Suprapubic skin (tissue), 4 donors: ENCODE measurements at places on chromosomes 11 and 22. TPM values are rescaled to one million over a fixed set of nuclear protein-coding genes. Genes with fewer than 3 reads are reported as not detected.

- no peak overlapping the region for H3K4me3 ChIP-seq
- peak overlapping the region; percentile 89 for H3K27ac ChIP-seq
- no peak for DNase-seq
- peaks cover 54% of the 10 kb centered on the region for H3K36me3 ChIP-seq
Measured at GRCh38 chr11:120121336-120121735, 16.6 kb downstream of the TRIM29 start.

Gene EHF
- 99.2 TPM for total RNA-seq

DNA sequence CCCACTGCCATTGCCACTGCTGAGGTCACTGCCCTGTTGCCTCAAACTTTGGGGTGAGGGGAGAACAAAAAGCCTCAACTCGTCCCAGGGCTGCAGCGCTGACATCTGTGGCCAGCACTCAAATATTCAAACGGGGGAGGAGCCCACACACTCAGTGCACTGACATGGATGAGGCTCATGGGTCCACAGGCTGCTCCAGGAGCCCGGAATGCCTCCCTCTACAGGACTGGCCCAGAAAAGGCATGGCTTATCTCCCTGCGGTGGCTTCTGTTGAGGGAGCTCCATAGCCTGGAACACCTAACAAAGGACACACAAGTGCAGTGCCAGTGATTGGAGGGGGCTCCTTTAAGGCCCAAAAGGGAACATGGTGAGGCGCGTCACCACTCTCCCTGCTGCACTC lies 341.1 kb upstream of the LUZP2 start:
- no peak for DNase-seq
- no peaks in the 10 kb centered on the region for H3K4me1 ChIP-seq
- H3K27ac ChIP-seq, result no peak overlapping the region

Gene NCF4
- total RNA-seq, result 4.5 TPM

Gene OR2D2
- 0.76 TPM for total RNA-seq

GRCh38 chr22:37747715-37748100 lies 50.9 kb downstream of the TRIOBP start:
- peak overlapping the region; percentile 96 for H3K27ac ChIP-seq
- H3K27me3 ChIP-seq, result no peaks in the 10 kb centered on the region
- no peak for DNase-seq
- H3K4me3 ChIP-seq, result peak overlapping the region; percentile 91
- H3K4me1 ChIP-seq, result peaks cover 80% of the 10 kb centered on the region

GRCh38 chr11:32479291-32479690 lies 44.0 kb upstream of the WT1 start:
- no peak overlapping the region for H3K27ac ChIP-seq
- no peak for DNase-seq
- H3K4me1 ChIP-seq, result no peaks in the 10 kb centered on the region
- no peaks in the 10 kb centered on the region for H3K36me3 ChIP-seq
- H3K4me3 ChIP-seq, result no peak overlapping the region

- H3K27ac ChIP-seq, result no peak overlapping the region
- no peaks in the 10 kb centered on the region for H3K27me3 ChIP-seq
- no peak for DNase-seq
- H3K4me1 ChIP-seq, result peaks cover 68% of the 10 kb centered on the region
Measured at GRCh38 chr11:836274-836673, 3.5 kb downstream of the CD151 start.

DNA sequence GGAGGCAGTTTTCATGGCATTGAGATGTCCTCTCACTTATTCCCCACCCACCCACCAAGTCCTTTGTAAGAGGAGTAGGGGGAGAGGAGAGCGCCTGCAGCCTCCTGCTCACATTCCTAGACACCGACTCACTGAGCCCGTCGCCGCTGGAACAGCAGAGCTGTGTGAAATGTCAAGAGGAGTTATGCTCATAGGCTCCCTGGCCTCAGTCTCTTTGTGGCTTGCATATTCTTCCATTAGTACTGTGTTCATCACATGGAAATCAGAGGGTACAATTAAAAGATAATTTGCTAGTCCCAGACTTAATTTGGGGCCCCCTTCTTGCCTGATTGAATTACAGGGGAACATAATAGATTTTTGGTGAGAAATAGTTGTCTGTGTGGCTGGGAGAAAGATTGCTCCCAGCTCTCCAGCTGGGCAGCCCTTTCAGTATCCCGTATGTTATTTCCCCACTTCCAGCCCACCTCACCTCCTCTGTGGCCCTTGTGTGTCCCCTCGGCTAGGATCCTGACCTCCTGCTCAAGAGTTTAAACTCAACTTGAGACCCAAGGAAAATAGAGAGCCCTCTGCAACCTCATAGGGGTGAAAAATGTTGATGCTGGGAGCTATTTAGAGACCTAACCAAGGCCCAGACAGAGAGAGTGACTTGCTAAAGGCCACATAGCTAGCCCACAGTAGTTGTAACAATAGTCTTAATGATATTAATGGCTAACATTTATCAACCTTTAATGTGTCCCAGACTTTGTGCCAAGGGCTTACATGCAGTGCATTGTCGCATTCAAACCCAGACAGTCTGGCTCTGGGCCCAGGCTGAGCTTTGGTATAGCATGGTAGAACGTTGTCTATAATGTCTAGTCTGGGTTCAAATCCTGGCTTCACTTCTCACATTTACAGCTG lies 32.2 kb downstream of the LIMK2 start:
- H3K27ac ChIP-seq, result peak overlapping the region; percentile 47
- no peak overlapping the region for H3K4me3 ChIP-seq
- no peaks in the 10 kb centered on the region for H3K27me3 ChIP-seq
- DNase-seq, result no peak
- H3K4me1 ChIP-seq, result peaks cover 25% of the 10 kb centered on the region

GRCh38 chr11:19727246-19727645 lies 14.6 kb downstream of the NAV2 start:
- H3K4me1 ChIP-seq, result peaks cover 28% of the 10 kb centered on the region
- no peaks in the 10 kb centered on the region for H3K27me3 ChIP-seq
- no peak overlapping the region for H3K27ac ChIP-seq
- no peak overlapping the region for H3K4me3 ChIP-seq
- DNase-seq, result no peak
